Activated CD8-positive, alpha-beta T cell treated with anti-CD3 and anti-CD28 coated beads, Interleukin-2, amount 10 ng/mL, durations not matched to agents 7 days and 5 days (primary cell): ENCODE measurements at places on chromosomes 6 and 20. TPM values are rescaled to one million over a fixed set of nuclear protein-coding genes. Genes with fewer than 3 reads are reported as not detected.

GRCh38 chr20:22429175-22430153, 154.9 kb downstream of the FOXA2 start:
- H3K36me3 ChIP-seq, result no peaks in the 10 kb centered on the region
- H3K27me3 ChIP-seq, result no peaks in the 10 kb centered on the region
- H3K4me3 ChIP-seq, result no peak overlapping the region
- H3K27ac ChIP-seq, result no peak overlapping the region
- DNase-seq, result no peak

The ZNF318 gene
- total RNA-seq, result 7.0 TPM

The WFDC10B gene
- not detected for total RNA-seq

- no peaks in the 10 kb centered on the region for H3K4me1 ChIP-seq
- no peak overlapping the region for H3K4me3 ChIP-seq
- H3K36me3 ChIP-seq, result no peaks in the 10 kb centered on the region
- no peak for DNase-seq
- no peaks in the 10 kb centered on the region for H3K27me3 ChIP-seq
- H3K27ac ChIP-seq, result no peak overlapping the region
These were observed 157.2 kb downstream of the BMP2 start for GRCh38 chr20:6924681-6925080.

The CD109 gene
- total RNA-seq, result 5.0 TPM

GRCh38 chr6:137893726-137894125, 26.7 kb downstream of the TNFAIP3 start:
- no peaks in the 10 kb centered on the region for H3K4me1 ChIP-seq
- H3K27me3 ChIP-seq, result no peaks in the 10 kb centered on the region
- no peak for DNase-seq
- no peak overlapping the region for H3K4me3 ChIP-seq
- peaks cover 6% of the 10 kb centered on the region for H3K36me3 ChIP-seq

The BANF2 gene
- total RNA-seq, result not detected

- H3K4me1 ChIP-seq, result peaks cover 28% of the 10 kb centered on the region
- peak overlapping the region; percentile 81 for H3K4me3 ChIP-seq
- H3K36me3 ChIP-seq, result peaks cover 11% of the 10 kb centered on the region
- H3K27me3 ChIP-seq, result peaks cover 4% of the 10 kb centered on the region
- peak overlapping the region; percentile 86 for H3K27ac ChIP-seq
These were observed 63.0 kb upstream of the CD2AP start for GRCh38 chr6:47414423-47415167.

The PKIB gene
- 0.76 TPM for total RNA-seq

DNA sequence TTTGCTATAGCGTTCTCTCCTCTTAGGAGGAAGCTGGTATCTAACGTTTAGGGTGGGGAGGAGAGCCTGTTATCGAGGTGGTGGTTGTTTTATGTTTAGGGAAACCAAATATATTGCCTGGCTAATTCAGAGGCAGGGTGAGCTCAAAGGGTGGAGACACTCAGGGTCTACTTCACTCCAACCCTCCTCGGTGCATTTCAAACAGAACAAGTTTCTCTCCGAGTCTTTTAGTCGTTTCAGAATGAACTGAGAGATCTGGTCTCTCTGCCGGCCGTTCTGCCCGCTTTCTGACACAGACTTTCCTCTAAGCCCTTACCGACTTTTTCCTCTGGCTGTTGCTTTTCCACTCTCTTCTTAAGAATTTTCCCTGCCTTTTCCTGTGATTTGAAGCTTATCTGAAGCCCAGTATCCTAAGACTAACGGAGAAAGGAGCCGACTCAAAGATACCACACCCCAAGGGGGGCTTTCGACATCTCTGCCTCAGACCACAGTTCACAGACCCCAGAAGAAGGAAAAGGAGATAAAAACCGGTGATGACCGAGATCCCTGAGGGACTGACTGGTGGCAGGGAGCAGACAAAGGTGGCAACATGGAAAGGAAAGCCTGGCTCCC, 865 bp downstream of the STK38 start:
- H3K4me1 ChIP-seq, result peaks cover 53% of the 10 kb centered on the region
- H3K4me3 ChIP-seq, result peak overlapping the region; percentile 97
- DNase-seq, result peak; percentile 41
- H3K36me3 ChIP-seq, result peaks cover 30% of the 10 kb centered on the region

DNA sequence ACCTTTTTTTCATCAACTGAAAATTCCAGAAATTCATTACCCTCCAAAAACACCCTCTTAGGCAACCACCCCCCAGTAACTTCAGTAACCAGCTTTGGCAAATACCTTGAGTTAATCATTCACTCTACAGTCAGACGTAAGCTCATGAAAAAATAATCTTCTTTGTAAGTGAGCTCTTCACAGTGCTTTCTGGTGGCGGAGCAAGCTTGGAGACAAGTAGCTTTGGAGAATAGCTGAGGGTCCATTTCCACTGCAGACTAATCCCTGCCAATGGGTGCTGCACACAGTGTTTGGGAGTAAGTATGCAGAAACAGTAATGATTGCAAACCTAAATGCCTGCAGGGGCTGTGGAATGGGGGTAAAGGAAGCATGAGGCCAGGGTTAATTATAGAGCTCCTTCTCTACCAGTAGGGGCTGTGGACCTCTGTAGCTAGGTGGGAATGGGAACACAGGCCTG, 56.8 kb upstream of the HINT3 start:
- DNase-seq, result no peak
- peaks cover 21% of the 10 kb centered on the region for H3K4me1 ChIP-seq
- H3K27ac ChIP-seq, result no peak overlapping the region
- no peak overlapping the region for H3K4me3 ChIP-seq

The PLCB1 gene
- total RNA-seq, result 1.5 TPM

DNA sequence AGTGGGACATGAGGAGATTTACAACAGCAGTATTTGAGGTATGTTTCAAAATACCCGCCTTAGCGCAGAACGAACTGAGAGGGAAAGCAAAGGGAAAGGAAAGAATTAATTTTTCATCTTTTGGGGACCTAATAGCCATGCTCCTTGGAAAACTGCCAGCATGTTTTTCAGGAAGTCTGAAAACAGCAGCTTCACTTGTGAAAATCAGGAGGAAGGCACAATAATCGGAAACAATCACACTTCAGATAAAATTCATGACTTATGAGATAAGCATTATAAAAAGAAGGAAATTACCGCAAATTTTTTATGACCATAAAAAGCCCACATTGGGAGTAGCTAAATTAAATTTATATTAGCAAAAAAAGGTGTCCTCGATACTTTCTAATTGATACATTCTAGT, 541.1 kb downstream of the HAO1 start:
- no peak overlapping the region for H3K4me3 ChIP-seq
- H3K27ac ChIP-seq, result no peak overlapping the region
- DNase-seq, result no peak

The ANKRD66 gene
- total RNA-seq, result not detected

The BPHL gene
- total RNA-seq, result 8.0 TPM

The SCRT2 gene
- not detected for total RNA-seq

The TRIM40 gene
- not detected for total RNA-seq
